ENCODE measurements at places on chromosomes 16 and 17.
A peak's percentile ranks its signal among the peaks of the same experiment; 100 is the strongest.

DNA sequence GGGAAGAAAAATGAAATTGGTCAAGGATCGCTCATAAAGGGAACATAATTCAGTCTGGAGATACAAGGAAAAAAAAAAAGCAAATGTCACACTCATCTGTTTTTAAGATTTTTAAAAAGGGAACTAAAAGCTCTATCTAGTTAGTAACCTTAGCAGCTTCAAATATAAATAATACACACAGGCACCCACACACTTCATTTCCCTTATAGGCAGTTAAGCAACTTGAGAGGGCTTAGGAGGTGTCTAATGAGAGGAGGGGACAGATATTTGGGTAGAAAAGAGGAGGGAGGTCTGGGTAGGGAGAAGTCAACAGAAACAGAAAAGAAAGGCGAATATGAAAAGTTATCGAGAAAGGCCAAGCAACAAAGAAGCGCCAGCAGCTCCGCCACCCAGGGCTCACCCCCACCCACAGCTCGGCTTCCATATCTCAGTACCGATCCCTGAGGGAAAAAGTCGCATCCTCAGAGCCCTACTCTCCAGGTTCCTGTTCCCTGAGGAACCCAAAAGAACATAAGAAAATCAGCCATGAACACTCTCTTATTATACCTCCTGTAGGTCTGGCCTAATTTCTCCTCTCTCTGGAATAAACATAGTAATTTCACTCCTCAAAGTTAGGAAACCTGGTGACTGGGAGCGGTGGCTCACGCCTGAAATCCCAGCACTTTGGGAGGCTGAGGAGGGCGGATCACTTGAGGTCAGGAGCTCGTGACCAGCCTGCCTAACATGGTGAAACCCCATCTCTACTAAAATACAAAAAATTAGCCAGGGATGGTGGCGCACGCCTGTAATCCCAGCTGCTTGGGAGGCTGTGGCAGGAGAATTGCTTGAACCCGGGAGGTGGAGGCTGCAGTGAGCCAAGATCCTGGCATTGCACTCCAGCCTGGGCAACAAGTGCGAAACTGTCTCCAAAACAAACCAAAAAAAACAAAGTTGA is 69.6 kb upstream of the RCVRN start:
- no peak for DNase-seq

GRCh38 chr16:77462894-77463293 is 28.1 kb upstream of the ADAMTS18 start:
- no peak for DNase-seq

DNA sequence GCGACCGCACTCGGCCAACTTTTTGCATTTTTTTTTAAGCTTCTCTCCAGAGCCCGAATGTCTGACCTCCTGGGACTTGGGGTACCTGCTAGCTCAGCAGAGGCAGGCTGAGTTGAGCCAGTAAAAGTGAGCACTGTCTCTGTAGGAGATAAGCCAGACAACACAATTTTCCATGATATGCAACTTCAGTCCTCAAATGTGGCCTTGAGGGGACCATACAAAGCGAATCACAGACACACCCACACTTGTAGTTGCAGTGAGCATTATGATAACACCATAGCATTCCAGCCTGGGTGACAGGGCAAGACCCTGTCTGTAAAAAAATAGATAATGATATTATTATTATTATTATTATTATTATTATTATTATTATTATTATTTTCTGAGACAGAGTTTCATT is 2.6 kb downstream of the DPEP2 start:
- no peak for DNase-seq

DNA sequence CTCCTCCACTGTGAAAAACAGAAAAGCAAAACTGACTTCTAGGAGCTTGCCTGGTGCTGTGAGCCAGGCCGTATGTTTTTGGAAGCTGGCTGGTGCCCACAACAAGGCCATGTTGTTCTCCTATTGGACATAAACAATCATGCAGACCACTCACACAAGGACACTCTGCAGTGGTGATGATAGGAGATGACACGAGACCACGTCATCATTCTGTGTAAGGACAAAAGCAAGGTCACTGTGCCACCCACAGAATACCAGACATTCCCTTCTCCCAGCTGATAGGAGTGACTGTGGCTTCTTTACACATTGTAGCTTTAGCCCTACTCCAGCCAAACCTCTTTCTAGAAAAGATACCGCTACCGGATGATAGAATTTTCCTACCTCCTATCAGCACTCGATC is 47.7 kb upstream of the LCMT1 start:
- peak; percentile 20 for DNase-seq

DNA sequence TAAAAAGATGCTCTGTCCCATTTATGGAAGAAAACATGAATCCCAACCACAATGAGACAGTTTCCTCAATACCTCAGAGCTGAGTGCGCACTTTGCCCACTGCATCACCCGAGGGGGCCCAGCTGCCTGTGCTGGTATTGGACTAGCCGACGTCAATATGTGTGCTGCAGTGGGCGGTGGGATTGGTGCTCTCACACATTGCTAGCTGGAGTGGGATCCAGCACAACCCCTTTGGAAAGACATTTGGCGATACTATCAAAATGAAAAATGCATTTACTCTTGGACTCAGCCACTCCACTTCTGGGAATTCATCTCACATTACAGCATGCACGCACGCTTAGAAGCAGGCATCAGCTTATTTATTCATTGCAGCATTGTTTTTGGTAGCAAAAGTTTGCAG is 289.2 kb upstream of the FOXF1 start:
- no peak for DNase-seq
